Stromal cell of bone marrow (primary cell): ENCODE measurements at places on chromosomes 11 and 22.

DNA sequence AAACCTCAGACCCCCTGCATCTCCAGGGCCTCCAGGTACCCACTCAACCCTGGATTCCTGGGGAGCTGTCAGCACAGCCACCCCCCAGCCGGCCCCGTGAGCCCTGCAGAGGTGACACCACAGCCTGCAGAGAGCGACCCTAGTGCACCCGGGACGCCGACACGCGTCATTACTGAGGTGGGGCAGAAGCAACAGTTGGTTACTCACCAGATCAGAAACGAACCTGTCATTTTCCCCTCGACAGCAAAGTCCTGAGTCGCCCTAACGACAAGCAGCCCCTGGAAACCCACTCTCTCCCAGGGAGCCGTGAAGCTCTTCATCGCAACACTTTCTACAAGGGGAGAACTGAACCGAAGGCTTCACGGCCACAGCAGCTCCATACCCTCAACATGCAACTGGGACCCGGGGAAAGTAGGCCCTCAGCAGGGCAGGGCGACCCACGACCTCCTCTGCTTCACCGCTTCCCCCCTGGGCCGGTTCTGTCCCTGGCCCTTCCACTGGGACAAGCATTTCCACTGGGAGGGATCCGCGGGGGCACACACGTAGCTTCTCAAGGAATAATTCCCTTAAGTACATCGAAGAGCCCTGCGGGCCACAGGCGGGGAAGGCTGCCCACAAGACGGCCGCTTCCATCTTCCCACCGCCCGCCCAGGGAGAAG lies 1.6 kb downstream of the BRD1 start:
- DNase-seq: no peak

DNA sequence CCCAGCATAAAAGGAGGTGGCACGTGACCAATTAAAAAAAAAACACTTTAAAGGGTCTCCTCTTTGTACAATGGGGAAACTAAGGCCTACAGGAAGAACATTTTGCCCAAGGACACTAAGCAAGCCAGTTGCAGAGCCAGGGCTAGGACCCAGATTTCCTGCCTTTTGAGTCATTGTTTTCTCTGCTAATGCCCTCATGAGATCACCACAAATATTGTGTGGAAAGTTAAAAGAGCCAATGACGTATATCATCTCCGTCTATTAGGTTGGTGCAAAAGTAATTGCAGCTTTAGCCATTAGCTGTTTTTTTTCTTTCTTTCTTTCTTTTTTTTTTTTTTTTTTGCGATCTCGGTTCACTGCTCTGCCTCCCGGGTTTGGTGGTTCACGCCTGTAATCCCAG lies 24.1 kb upstream of the LRRC32 start:
- DNase-seq: peak; percentile 84

- no peak for DNase-seq
These were observed 13.8 kb upstream of the FGF4 start for GRCh38 chr11:69788956-69789355.

GRCh38 chr11:88131764-88132470 lies 43.3 kb downstream of the RAB38 start:
- no peak for DNase-seq

DNA sequence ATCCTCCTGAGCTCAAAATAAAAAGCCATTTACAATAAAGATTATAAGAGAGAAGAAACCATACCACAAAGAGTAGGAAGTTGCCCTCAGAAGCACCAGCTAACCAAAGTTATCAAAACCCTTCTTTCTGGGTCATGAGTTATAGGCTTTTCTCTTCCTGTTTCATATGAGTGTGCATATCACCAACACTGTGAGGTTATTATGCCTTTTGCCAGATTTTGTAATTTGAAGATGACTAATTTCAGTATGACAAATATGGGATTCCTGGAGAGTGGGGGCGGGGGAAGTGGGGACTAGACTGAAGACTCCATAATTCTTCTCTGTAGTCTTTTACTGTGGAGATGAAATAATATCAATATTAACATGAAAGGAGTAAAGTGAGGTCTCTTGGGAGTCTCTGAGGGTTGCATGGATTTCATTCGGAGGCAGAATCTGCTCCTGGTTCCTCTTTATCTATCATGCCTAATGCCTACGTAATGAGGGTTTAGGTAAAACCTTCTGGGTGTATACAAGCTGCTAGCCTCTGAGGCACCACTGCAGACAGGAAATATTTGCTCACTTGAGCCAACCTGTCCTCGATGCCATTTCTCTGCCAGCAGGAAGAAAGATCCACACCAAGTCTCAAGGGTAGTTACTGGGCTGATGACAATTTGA lies 2.1 kb downstream of the LPXN start:
- peak; percentile 87 for DNase-seq

DNA sequence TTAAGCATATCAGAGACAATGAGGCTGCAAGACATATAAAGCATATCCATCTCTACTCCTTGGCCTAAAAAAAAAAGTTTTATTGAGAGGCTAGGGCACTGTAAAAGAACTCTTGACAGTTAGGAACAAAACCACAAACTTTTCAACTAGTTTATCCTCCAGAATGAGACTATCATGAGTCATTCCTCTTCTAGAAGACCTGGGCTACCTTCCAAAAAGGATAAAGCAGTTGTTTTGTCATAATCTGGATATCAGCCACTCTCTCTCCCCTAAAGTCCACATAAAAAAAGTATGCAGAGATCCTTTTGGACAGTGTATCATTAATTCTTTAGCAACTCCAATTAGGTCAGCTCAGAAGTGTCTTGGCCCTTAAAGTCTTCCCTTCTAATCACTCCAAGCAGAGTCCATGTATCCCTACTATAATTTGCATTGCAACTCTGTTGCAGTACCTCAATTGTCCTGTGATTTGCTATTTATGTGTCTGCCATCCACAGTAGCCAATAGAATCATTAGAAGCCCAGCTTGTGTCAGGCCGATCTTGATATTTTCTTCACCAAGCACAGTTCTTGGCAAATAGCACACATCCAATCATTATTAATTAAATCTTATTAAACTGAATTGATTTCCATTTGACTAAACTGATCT lies 10.4 kb downstream of the OR51T1 start:
- DNase-seq: peak; percentile 89

GRCh38 chr11:1341928-1342524 lies 32.6 kb upstream of the TOLLIP start:
- no peak for DNase-seq

- DNase-seq: no peak
These were observed 1.2 kb downstream of the GUCD1 start for GRCh38 chr22:24553597-24554312.

DNA sequence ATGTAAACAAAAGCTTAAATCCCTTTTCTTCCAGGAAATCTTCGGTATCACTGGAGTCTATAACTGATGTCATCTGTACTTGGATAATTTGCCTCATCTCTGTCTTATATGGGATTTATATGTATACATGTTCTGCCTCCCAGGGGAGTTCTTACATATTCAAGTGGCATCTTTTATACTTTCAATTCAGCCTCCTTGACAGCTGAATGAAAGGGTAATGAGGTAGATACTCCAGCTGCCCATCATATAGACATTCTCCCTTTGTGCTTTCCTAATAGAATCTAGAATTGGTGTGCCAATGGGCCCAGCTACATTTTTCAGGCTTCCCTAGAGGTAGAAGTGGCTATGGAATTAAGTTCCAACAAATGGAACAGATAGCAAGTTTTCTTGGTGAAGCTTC lies 223.8 kb downstream of the LRRC4C start:
- no peak for DNase-seq

GRCh38 chr11:25206762-25207161 lies 709.9 kb downstream of the LUZP2 start:
- no peak for DNase-seq

DNA sequence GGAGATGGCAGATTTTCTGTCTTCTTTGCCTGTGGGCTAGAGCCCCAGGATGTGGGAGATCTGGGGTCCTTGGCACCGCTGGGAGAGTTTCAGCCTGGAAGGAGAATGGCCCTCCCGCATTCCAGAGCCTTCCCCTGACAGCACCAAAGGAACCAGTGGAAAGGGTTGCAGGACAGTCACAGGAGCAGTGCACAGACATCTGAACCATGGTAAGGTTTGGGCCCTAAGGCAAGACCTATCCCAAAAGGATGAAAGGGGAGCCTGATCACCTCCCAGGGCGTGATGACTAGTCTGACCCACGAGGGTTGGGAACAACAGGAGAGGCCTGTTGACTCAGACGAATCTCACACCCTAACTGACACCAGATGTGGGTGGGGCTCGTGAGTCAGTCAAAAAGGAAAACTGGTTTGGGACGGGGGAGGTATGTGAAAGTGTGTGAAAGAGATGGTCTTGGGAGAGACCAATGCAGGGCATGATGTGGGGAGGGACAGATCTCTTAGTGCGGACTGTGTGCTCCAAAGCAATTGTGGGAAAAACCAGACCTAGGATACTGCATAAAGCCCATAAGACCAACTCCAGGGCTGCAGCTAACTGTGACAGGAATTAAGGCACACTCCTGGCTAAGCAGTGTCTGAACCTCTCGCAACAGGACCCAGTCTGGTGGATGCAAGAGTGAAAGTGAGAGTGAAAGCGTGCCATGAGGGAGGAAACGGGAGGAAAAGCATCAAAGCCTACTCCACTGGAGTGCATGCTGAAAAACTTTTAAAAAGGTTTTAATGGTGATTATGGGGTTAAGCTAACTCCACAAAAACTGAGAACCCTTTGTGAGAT lies 39.1 kb upstream of the GLYAT start:
- DNase-seq: peak; percentile 62

DNA sequence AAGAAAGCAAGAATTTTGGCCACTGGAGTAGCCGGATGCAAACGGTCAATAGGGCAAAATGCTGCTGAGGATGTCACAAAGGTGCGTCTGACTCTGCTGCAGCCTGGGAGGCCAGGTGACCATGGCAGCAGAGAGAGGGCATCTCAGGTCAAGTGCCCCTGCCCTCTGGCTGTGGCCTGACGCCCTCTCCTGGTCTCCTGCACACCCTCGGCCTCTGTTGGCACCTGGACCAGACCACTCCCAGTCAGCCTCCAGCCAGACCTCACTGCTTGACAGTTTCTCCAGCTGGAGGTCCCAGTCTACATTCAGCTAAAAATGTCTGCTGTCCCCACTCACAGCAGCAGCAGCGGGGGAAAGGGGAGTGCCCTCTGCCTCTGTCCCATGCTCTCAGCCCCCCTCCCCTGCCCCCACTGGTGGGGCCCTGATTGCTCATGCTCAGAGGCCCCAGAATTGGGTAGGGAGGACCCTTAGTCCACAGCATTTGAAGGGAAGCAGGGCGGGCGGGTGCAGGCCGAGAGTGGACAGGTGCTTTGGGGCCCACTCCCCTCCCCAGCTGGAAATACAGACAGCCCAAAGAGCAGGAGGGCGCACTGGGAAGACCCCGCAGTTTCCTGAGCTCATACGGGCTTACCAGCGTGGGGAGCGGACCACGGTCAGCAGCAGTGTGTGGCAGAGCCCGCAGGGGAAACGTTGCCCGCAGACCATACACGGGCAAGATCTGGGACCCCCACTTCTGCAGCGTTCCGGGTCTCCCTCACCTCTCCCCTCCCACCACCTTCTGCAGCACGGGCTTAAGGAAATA lies 1.6 kb upstream of the BRSK2 start:
- DNase-seq: no peak

- no peak for DNase-seq
These were observed 1299.3 kb downstream of the BRD1 start for GRCh38 chr22:48528221-48528915.

DNA sequence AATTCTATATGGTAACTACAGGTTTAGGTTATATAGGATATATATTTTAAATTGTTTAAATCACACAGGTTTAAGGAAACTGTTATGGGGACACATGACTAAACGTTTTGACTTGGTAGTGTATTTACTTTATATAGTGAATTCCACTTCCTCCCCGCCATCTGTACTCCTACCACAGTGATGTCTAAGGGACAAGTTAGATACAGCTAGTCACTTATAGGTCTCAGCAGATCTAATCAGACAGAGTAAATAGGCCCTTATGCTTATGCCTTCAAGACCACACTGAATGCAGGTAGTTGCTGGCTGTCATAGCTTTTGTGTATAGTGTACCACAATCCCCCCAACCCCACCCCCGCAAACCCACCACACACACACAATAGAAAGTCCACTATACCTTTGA lies 8.2 kb downstream of the SESN3 start:
- DNase-seq: no peak

DNA sequence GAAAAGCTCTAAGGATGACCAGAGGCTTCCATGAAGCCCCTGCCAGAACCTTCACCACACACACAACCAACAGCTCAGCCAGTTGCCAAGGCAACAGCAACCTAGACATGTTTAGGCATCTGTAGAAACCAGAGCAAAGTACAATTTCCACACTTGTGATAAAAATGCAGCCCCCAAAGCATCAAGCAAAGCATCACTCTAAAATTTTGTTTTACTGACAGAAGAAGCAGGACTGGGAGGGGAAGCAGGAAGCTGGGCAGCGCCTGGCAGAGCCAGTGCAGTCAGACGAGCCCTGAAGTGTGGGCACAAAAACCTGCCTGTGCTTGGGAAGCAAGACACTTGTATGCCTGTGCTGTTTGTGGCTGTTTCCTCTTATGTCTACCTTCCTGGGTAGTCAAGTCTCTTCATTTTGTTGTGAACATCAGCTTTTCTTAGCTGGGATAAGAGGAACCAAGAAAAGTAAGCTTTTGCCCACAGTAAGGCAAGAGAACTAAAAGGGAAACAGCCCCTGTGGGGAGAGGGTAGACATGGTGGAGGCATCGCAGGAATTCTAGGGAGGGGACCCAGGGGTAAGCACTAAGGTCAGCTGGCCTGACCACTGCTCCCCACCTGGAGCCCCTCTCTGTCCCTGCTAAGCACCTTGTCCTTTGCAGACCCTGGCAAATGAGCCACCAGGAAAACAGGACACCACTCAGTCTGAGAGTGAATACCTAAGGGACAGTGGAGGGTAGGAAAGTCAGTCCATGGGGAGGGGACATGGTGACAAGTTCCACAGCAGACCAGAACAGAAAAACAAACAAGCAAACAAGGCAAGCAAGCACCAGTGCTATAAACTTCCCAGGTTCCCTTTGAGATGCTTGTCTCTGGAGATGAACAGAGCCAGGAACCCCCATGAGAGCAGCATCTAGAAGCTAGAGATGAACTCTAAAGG lies 13.4 kb downstream of the PACSIN2 start:
- no peak for DNase-seq

GRCh38 chr11:7656704-7657103 lies 16.6 kb downstream of the CYB5R2 start:
- DNase-seq: no peak

DNA sequence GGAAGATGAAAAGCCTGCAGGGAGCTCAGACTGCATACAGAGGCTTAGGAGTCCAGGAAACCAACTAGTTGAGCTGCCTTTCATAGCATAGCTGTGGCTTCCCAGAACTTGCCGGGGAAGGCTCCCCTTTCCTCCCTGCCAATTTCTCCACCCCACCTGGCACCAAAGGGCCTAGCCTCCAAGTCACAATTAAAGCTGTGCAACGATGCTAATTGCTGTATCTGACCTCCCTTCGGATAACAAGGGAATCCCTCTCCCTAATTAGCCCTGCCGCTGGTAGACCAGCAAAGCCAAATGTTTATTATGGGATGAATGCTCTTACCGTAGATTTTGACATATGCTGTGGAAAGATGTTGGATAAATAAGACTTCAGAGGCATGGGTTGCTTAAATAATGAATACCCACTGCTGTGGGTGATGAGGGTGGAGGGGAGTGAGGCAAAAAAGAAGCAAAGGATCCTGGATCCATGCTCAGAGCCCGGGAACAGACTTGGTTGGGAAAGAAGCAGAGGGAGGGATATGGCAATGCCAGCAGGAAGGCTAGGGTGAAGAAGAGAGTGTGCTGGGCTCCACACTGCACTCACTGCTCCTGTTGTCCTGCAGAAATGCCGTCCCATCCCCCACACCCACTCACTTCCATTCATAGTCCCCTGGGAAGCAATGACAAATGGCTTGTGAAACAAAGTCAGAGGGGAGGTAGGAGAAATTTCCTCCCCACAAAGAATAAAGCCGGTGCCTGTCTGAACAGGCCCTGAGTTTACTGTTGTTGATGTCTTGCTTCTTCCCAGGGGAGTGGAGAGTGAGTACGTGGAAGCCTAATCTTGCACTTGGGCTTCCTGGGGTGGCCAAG lies 608.1 kb upstream of the CADM1 start:
- DNase-seq: no peak
